Activated CD4-positive, alpha-beta T cell treated with anti-CD3 and anti-CD28 coated beads for 1 hour (primary cell): ENCODE measurements at places on chromosomes 2 and 18.

GRCh38 chr2:152319822-152320570 lies 15.0 kb upstream of the FMNL2 start:
- DNase-seq: no peak

GRCh38 chr2:21131861-21132260 lies 8.1 kb downstream of the TDRD15 start:
- DNase-seq: no peak

- DNase-seq: no peak
These were observed 179.7 kb downstream of the ANKRD30B start for GRCh38 chr18:14927701-14928100.

DNA sequence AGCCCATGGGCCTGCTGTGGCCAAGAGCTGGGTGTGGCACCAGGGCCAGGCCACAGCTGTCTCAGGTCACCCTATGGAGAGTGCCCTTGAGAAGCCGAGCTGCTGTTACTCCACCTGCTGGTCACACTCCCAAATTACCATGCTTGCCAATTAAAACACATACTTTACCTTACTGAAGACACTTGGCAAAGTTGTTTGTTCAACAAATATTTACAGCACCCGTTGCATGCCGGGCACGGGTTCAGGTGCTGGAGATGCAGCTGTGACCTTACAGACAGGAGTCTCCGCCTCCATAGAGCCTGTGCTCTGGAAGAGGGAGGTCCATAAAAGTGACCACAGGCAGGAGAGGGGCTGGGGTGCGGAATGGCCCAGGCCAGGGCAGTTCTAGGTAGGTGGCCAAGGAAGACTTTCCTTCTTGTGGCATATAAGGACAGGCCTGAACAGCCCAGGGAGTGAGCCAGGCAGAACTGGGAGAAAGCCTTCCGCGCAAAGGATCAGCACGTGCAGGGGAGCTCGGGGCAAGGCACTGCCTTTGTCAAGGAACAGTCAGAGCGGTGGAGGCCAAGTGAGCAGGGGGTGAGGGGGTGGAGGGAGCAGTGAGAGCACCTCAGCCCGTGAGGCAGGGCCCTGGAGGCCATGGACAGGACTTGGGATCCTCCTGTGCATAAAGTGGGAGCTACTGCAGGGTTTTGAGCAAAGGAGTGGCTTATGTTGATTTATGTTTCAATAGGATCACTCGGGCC lies 23.6 kb upstream of the RBM44 start:
- no peak for DNase-seq

DNA sequence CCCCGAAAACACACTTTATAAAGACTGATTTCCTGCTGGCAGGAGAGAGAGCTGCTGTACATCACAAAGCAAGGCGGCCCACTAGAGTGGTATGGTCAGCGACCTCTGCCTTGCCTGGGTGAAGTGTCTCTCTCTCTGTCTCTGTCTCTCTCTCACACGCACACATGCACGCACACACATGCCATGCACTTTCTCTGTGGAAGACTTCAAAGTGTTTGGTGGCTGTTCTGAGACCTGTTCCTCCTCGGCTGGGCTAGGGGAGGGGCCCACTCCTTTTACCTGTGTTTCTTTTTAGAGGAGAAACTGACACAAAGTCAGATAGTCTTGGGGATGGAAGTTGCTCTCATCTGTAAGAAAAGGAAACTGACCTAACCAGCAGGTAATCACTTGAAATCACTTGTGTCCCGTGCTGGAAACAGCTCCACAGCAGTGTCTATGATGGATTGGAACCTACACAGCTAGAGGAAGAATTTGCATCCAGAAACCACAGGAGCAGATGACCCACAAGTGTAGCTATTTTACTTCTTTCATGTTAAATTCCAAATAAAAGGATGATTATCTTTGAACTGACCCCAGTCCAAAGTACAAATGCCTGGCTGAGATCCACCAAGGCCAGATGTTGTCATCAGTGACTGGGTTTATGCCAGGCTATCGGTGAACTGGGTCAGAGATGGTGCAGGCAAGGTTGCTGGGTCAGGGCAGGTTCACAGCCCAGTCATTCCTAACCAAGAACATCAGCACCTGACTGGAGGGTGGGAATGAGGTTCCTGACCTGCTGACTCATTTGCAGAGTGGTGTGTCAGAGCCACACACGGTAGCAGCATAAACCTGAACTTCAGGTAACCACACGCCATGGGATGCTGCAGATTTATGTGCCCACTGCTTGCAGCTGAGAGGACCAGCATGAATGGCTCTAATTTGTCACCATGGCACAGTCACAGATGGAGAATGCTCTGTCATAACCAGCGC lies 63.0 kb downstream of the NPAS2 start:
- DNase-seq: no peak

- DNase-seq: no peak
These were observed 1.1 kb upstream of the SEH1L start for GRCh38 chr18:12946549-12947284.

DNA sequence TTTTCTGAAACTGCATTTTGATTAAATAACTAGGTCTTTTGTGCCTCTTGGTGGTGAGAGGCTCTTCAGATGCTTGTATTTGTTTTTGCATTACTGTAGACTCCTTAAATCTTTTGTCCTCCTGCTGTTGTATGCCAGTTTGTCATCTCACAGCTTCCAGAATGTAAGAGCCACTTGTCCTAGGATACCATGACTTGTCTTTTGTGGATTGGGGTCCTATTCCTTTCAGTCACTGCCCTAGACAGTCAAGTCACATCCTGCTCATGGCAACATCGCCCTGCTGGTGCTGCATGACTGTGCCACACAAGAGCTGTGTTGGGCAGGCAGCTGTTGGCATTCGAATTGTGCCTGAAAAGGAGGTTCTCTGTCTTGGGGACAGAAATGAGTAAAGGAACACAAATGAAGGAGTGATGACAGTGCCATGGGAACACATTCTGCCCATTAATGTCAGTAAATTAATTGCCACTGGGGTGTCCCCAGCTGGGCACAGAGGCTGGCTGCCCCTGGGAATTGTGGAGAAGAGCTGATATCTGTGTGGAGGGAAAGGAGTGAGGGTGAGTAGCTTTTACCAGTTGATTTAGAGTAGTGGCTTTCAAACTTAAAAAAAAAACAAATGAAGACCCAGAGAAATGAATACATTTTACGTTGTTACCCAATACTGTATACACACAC lies 140.3 kb downstream of the ARL6IP6 start:
- DNase-seq: no peak

DNA sequence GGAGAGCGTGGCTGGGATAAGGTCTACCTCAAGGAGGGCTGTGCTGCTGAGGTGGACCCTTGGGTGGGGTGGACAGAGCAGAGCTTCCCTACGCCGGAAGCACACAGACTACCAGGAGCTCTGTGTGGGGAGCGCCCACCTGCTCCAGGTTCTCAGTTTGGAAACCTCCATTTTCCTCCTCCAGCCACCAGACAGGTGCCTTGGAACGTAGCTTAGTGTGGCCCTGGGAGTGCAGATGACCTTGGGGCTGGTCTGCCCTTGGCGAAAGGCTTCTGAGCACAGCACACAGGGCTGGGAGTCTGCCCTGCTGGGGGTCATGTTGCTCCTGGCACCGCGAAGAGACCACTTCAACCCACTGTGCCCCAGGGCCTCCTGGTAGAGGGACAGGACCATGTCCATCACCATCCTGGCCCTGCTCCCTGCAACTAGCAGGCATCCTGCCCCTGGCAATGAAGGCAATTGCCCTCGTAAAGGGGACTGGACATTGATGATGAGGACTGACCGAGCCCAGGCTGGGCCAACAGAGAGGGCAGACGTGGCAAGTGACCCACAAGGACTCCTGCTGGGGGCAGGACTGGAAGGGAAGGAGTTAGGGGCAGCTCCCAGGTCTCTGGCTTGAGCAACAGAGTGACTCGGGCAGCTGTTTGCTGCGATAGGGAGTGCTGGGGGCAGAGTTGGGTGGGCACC lies 214.7 kb downstream of the CYP26B1 start:
- no peak for DNase-seq

DNA sequence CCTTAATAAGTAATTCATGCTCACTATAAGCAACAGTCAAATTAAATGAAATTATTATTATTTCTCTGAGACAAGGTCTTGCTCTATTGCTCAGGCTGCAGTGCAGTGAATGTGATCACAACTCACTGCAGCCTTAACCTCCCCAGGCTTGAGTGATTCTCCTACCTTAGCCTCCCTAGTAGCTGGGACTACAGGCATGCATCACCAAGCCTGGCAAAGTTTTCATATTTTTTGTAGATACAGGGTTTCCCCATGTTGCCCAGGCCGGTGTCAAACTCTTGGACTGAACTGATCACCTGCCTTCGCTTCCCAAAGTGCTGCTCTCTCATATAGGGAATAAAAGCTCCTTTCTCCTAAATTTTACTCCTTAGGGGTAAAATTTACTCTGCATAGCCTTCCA lies 74.9 kb upstream of the GAREM1 start:
- no peak for DNase-seq

- DNase-seq: no peak
These were observed 18.5 kb downstream of the TRAK2 start for GRCh38 chr2:201432621-201433393.

DNA sequence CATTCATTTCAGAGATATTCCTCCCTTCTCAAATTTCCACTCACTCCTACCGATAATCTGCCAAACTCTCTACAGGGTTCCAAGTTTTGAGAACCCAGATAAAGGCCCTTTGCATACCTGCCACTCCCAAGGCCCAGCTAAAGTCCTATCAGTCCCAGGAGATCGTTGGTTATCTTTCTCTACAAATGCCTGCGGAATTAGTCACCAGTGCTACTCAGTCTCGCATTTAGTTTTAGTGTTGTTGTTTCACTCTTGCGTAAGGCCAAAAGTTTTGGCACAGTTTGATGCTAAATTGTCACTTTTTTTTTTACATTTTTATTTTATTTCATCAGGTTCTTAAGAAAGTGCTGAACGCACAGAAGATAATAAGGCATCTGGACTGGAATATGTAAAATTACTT lies 29.2 kb upstream of the SETBP1 start:
- DNase-seq: no peak

GRCh38 chr2:72106978-72107377 lies 40.7 kb downstream of the CYP26B1 start:
- no peak for DNase-seq

- no peak for DNase-seq
These were observed 77.5 kb downstream of the GFPT1 start for GRCh38 chr2:69309351-69310110.

DNA sequence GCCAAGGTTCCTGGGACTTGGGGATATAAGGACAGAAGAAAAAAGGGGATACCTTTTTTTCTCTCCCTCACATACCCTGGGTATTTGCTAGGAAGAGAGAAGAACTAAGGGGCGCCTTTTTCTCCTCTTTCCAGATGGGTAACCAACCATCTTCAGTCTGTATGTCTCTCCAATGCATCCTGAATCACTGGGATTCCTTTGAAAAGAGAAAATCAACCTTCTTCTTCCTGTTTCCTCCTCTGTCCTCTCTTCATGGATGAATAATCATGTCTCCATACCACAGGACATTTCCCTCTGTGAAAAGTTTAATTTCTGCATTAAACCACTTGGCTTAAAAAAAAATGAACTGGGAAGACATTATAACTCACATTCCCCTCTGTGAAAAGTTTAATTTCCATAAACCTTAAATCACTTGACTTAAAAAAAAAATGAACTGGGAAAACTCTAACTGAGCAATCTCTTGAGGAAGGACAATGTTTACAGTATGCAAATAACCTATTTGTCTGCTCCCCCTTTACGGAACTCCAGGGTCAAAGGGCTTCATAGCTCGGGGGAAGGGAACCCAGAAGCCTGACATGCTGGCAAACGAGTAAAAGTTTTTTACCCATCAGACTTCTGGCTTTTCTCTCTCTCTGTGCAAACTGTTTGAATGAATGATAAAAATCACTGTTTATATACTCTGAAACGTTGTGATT lies 56.7 kb upstream of the FAM98A start:
- no peak for DNase-seq

- DNase-seq: no peak
These were observed 58.0 kb downstream of the NEDD4L start for GRCh38 chr18:58102018-58102417.
